SK-N-SH treated with all-trans-retinoic acid at 6 μM for 48 hours (cell line): ENCODE measurements at places on chromosomes 3 and 15.
A peak's percentile ranks its signal among the peaks of the same experiment; 100 is the strongest.

DNA sequence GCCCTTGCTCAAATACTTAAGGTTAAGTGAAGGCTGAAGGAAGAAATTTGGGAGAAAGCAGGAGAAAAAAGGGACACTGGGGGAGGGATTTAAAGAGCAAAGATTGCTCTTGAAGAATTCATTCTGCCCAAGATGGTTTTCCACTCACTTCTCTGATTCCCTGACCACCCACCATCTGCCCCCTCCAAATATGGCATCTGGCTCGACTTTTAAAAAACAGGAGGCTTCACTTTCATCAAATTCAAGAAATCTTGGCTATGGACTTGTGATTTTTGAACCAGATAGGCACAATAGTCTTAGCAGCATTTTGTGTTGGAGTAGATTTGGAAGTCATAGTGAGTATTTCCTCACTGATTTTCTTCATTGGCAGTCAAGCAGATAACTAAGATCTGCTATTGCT, 574.4 kb upstream of the SUCLG2 start:
- no peak for ATAC-seq

- no peak for ATAC-seq
Observed at GRCh38 chr3:22121068-22121701, 370.2 kb upstream of the ZNF385D start.

- peak; percentile 40; the same call in 2 of the 3 replicates for ATAC-seq
Observed at GRCh38 chr3:103873897-103874545, 1439.2 kb downstream of the ZPLD1 start.

DNA sequence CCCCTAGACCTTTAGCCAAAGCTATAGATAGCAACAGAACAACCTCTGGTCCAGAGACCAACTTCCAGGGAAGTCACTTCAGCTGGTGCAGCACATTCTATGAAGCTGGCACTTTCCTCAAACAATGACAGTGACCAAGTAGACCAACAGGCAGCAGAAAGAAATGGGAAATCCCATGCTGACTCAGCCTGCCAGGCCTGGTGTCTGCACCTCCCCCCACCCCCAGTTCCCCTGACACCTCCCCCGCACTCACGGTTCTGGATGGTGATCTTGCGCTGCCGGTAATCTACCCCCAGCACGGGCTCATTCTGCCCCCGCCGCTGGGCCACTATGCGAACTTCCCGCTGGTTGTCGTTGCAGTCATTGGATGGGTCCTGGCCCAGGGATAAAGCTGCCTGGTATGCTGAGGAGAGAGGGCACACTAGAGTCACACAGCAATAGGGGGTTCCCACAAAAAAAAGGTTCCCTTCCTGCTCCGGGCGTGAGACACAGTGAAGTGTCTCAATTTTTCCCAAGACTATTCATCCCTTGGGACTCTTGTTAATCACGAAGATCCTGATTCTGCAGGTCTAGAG, 17.0 kb downstream of the ILDR1 start:
- ATAC-seq = no peak

GRCh38 chr3:114221881-114222264, 15.5 kb downstream of the ZNF80 start:
- no peak for ATAC-seq

DNA sequence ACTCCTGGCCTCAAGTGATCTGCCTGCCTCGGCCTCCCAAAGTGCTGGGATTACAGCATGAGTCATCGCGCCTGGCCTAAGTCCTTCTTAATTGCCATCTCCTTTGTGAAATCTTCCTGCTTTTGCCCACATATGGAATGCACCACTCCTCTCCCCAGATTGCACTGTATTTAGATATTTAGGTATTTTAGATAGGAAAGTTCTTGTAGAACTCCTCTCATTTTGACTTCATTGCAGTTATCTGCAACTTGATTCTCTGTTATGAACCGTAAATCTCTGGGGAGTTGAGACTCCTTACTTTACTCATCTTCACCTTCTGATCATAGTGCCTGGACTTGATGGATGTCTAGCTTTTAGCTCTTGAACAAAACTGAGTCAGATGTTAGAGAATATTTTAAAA, 150.7 kb downstream of the AKAP13 start:
- no peak; the same call in 2 of the 3 replicates for ATAC-seq

DNA sequence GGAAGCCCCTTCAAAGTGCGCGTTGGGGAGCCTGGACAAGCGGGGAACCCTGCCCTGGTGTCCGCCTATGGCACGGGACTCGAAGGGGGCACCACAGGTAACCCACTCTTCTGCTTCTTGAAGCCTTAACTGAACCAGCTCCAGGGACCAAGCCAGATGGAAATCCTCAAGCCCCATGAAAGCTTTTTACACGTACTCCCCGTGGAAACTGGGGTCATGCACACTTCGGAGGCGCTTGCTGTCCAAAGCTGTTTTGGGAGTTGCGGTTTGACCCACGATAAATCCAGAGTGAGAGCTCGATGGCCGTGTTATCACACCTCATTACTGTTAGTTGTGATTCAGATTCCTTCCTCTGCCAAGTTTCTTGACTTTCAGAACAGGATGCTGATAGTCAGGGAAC, 47.5 kb downstream of the DNASE1L3 start:
- no peak for ATAC-seq

DNA sequence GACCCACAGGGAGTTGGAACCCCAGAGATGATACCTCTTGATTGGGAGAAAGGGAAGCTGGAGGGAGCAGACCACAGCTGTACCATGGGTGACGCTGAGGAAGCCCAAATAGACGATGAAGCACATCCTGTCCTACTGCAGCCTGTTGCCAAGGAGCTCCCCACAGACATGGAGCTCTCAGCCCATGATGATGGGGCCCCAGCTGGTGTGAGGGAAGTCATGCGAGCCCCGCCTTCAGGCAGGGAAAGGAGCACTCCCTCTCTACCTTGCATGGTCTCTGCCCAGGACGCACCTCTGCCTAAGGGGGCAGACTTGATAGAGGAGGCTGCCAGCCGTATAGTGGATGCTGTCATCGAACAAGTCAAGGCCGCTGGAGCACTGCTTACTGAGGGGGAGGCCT, 201.1 kb downstream of the AKAP13 start:
- ATAC-seq = no peak

DNA sequence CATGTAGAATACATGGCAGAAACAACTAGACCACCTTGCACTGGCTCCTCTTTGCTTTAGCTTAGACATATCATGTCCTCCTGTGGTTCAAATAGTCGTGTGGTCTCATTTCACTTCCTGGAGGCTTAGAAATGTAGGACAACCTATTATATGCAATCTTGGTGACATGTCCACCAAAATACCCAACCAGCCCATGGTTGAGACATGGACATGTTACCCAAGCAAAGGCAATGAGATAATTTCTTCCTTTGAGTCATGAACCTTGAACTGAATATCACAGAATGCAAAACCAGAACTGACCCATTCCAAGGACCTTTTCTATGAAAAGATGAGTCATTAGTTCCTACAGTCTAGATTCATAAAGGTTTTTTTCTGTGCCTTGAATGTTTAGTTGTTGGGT, 309.0 kb upstream of the MDFIC2 start:
- ATAC-seq = no peak

DNA sequence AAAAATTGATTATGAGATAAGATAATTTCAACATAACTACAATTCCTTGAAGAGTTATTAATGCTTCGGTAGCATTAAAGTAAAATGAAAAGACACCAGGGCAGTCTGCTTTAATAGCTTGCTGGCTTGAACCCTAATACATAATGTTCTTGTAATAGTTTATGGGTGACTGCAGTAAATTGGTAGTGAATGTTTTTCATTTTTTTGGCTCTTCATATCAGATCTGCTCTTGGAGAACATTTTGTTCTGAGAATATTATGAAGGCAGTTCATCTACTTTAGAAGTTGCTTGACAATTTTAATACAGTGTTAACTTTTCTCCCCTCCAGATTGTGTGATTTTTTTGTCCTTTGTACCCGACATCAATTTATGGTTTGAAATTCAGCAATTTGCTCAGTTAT, 128.4 kb downstream of the ZBTB20 start:
- no peak for ATAC-seq

DNA sequence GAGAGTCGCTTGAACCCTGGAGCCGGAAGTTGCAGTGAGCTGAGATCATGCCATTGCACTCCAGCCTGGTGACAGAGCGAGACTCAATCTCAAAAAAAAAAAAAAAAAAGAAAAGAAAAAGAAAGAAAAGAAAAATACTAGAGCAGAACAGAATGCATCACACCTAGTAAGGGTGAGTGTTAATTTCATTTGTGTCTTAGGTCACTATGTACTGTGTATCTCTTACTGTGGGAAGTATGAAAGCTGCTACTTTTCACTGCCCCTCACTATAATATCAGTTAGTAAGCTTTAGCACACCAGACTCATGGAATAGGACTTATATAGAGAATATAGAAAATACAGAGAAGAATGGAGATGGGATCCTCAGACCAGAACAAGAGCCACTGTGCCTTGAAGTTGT, 45.9 kb upstream of the RASA2 start:
- ATAC-seq = peak; percentile 38; the same call in 2 of the 3 replicates

- no peak for ATAC-seq
Observed at GRCh38 chr3:35617370-35617769, 22.0 kb upstream of the ARPP21 start.

DNA sequence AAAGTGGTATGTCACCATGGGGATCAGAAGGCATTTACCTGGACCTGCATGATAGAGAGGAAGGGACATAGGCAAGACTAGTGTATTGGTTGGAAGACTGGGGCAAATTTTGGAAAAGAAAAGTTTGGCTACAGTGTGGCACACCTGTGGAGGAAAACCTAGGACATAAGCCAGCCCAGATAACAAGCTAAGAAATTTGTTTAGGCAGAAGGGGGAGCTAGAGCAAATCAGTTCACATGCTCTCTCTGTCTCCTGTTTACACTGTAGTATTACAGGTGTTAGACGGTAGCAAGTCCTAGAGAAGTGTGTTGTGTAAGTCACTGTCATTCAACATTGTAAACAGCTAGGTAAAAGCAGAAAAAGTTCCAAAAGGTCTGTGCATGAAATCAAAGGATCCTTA, 11.9 kb upstream of the ALDH1A2 start:
- ATAC-seq = no peak
